ENCODE measurements at places on chromosomes 7 and 10.

GRCh38 chr10:12508165-12508564 lies 158.8 kb downstream of the CAMK1D start:
- DNase-seq, result peak; percentile 26

DNA sequence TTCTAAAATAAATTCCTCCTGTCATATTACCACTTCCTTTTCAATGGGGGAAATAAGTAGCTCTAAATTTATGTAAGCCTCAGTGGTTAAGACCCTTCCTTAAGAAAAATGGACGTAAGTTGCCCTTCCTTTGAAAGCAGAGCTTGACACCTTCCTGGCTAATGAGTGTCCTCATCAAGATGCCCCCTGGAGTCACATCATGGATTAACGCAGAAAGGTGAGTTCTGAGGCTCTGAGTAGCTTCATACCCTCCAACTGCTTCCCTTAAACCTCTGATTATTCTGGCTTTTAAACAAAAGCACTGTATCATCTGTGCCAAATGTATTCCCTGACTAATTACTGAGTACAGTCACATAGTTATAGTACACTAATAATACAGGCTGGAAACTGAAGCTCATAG lies 14.7 kb downstream of the KCTD7 start:
- DNase-seq, result no peak

DNA sequence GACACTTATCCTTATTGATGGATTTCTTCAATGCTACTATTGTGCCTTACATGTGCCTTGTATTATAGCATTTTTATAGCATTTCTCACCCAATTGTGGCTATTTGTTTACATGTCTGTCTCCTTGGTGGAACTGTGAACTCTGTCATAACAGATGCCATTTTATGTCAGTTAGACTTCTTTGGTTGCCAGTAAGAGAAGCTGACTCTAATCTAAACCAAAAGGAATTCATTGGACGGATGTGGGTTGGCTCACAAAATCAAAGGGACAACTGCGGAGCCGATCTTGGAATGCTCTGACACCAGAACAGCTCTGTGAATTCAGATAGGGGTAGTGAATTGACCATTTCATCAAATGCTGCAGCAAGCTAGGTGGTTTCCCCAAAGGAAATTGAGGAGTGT lies 15.0 kb downstream of the GARIN1A start:
- no peak for DNase-seq

DNA sequence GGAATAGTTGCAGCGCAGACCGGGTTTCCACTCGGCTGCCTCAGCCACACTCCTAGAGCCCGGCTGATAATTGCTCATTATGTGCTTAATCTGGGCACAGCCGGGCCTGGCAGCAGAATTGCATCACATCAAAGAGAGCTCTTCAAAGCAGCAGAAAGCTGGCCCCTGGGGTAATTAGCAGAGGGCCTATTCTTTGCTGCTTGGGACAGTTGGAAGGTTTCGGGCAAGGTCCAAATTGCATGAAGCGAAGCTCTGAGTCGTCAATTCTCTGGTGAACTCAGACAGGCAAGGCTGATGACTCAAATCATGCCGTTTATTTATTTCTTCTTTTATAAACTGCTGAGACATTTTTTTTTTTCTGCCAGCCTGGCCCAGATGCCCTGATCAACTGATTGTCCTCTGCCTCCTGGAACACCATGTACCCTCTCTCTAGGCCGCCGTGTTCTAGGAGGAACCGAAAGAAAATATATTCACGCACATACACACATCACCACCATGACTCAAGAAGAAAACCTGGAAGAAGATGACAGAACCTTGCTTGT lies 242.2 kb downstream of the RAB11FIP2 start:
- no peak for DNase-seq

DNA sequence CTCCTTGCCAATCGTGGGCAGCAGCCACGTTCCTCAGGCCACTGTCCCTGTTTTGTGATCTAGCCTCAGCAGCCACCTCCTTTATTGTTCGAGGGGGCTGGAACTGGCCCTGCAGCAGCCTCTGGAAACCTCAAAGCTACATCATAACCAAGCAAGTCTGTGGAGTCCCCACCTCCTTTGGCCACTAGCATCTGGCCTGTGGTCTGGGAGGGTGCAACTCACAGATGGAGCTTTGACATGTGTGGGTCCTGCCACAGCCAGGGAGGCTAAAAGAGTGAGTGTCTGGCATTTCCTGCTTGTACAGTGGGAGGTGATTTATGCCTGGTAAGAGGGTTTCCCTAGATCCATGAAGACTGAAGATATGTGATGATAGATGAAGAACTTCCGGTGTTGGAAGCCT lies 32.3 kb upstream of the NUB1 start:
- peak; percentile 40 for DNase-seq

DNA sequence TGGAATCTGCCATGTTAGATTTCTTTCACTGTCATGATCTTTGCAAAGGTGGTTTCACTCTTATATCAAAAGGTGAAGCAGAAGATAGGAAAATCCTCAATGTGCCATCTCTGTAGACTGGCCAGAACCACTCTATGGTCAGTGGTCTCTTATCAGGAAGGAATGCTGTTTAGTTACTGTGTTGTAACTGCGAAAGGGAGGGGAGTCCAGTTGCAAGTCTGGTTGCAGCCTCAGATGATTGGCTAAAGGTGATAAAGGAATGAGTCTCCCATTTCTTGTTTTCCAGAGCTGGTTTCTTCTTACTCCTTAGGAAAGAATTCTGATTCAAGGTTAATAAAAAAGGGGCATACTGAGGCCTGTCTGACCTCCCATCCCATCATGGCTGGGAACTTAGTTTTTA lies 58.2 kb upstream of the ICA1 start:
- no peak for DNase-seq

GRCh38 chr7:94697035-94697974 lies 41.4 kb upstream of the SGCE start:
- no peak for DNase-seq

- no peak for DNase-seq
These were observed 56.7 kb downstream of the GRK5 start for GRCh38 chr10:119263951-119264617.

GRCh38 chr7:146781352-146782116 lies 664.9 kb downstream of the CNTNAP2 start:
- no peak for DNase-seq

- no peak for DNase-seq
These were observed 43.6 kb upstream of the CDK14 start for GRCh38 chr7:90552521-90552920.

GRCh38 chr10:1550291-1550595 lies 187.1 kb downstream of the ADARB2 start:
- no peak for DNase-seq

DNA sequence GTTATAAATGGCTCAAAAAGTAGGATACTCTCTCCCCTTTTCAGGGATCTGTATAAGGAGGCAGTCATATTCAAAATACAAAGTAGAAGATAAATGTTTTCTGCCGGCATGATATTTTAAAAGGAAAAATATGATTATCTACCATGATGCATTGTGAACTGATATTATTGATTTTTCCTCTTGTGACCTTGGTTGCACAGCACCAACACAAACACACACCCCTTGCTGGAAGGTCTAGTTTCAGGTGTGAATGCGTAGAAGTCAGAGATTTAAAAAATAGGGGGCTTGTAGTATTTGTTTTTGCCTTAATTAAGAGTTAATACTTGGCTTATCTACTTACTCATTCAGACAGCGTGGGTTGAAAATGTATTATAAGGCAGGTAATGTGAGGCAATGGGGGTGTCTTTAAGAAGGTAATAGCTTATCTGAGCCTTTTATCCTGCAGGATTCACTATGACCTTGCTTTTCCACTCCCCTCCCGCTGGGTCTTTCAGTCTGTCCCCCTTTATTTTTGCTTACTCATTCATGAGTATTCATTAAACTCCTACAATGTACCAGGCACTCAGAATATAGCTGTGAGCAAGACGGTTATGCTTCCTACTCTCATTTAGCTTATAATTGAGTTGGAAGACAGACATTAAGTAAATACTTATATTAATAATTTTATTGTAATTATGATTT lies 390.6 kb downstream of the SDK1 start:
- no peak for DNase-seq

DNA sequence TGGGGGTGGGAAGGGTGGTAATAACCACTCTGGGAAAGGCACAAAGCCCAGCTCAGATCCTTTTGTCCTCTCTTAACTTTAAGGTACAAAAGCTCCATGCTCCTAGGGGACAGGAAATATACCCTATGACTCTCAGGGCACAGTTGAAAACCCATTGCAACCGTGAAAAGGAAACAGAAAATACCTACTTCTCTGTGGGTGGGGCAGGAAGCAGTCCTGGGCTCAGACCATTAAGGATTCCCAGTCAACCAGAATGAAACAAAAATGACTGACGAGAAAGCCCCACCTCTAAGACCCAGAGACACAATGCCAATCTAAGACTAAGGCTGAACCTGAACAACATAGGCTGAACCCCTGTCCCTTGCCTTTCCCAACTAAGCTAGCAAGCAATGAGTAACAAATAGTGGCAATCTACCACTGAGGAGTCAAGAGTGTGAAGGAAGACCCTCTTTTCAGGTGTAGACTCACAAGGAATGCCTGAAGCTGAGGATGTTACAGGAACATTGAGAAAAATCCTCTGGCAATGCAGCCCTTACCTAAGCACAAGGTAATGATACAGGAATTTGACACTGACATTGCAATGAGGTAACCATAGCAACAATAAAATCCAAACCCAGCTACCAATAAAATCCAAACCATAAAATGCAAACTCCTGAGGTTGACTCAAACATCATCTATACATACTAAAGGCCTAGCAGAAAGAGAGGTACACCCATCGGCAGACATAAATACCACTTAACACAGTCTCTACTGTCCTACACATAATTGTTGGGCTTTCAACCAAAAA lies 380.1 kb downstream of the HPSE2 start:
- no peak for DNase-seq

Data from activated CD8-positive, alpha-beta memory T cell treated with anti-CD3 and anti-CD28 coated beads, Interleukin-2, amount 50 U/mL, for 48 hours (primary cell).